NCI-H226 (cell line): ENCODE measurements at places on chromosomes 4 and X.
A peak's percentile ranks its signal among the peaks of the same experiment; 100 is the strongest.

DNA sequence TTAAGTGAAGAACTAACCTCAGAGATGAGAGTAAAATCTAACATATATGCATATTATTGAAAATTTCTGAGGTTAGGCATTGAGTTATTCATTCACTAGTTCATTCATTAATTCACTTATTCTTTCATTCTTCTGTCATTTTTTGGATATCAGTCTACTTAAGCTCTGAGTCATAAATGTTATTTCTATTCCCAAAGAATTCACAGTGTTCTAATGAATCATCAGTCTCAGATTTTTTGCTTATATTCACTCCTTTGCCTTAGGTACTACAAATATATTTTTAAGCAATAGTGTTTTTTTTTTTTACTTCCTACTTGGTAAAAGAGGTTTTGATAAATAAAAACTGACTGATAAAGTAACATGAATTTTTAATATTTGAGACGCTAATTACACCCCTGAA, 95.2 kb upstream of the DKK2 start:
- peak; percentile 26 for DNase-seq

GRCh38 chr4:108118505-108118904, 50.2 kb downstream of the LEF1 start:
- DNase-seq: no peak

DNA sequence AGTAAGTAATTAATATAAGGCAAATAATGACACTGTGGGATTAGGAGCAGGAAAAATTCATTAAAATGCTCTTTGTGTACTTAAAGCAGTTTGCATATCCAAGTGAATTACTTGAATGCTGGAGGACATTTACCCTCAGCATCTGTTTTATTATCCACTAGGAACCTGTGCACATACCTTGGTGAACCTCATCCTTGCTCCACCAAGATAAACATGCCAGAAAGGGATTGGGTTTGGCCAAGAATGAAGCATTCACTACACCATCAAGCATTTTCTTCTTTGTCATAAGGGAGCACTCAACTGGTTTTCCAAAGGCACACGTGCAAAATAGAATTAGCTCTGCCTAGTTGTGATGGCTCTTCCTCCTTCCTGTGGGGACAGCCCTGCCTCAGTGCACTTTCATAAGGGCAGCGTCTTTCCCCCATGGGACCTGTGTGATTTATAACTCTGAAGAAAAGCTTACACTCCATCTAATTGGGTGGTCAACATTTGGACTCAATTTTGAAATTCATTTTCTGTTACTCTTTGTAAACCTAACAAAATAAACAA, 291.7 kb downstream of the USP46 start:
- DNase-seq: no peak

- DNase-seq: no peak
Measured at GRCh38 chr4:28435314-28435713, 1574.7 kb downstream of the STIM2 start.

DNA sequence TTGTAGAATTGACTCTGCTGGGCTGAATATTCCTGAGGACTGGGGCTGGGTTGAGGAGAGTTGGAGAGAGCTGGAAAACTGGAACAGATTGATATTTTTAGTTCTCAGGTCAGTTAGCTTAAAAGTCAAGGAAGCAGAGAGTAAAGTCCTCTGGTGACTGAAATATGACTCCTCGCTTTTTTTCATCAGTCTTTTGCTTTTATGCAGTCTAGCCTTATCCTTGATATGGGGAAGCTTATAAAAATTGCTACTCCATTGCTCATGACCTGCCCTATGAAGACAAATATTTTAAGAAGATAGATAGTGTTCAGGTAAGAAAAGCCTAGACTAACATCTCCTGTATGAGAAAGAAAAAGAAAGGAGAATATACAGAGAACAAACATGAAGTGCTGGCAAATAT, 152.7 kb downstream of the C4orf33 start:
- no peak for DNase-seq
